ENCODE measurements at places on chromosomes 2 and 18.

- DNase-seq: no peak
Measured at GRCh38 chr18:75346671-75347070, 80.8 kb downstream of the SMIM21 start.

GRCh38 chr2:128615571-128615970 lies 296.9 kb upstream of the HS6ST1 start:
- no peak for DNase-seq

DNA sequence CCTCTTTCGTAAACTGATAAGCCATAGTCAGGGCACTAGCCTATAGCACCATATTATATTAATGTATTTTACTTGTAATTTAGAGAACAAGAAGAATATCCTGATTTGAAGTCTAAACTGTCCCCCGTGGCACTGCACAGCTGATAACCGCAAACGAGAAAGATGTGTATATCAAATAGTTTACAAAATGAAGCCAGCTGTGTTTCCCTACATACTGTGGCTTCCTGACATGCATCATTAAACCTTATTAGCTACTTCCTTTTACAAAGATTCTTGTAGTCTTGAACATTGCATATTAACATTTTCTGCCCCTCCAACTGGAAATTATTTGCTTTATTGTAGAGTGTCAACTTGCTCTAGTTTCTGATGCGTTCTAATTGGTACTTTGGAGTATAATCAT lies 153.5 kb upstream of the NFATC1 start:
- DNase-seq: no peak

DNA sequence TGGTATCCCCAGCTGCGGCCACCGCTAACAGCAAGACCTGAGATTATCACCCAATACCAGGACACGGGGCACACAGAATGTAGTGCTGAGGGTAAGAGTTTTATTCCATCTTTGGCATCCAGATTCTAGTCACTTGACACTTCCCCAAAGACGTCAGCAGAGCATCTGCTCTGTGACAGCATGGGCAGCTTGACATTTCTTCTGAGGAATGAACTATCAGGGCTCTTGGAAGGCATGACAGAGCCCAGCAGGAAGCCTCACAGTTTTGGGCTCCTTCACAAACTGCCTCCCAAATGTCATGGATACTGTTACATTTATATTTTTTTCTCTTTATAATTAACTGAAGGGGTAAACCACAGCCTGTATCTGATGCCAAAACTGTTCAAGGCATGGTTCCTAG lies 1010.7 kb downstream of the TDRD15 start:
- DNase-seq: no peak

DNA sequence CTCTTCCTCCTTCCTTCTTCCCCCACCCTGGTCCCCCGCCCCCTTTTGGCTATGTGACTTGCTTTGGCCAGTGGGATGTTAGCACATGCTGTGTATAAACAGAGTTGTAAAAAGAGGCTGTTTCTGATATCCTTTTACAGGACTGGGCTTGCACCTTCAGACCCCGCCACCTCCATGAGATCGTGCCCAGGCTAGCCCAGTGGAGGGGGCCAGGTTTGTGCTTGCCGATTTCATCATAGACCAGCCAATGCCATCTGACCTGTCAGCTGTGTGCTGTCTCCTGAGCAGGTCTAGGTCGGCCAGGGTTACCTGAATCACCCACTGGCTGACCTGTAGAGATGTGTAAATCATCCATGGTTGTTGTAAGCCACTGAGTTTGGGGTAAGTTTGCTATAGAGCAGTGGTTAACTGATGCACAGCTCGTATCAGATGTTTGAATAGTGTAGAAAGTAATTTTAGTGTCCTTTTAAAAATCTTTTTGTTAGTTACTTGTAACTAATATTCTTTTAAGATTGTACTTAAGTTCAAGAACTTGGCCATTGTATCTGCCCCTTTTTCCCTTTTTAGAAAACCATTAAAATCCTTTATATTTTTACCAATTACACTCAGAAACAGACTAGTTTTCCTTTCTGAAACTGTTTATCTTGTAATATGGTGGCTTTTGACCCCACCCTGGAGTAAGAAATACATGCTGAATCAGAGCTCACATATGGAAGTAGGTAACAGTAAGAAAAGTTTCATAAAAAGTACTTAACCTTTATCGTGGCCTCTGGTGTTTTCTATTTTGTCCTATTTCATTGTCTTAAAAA lies 122.0 kb upstream of the MGAT5 start:
- DNase-seq: no peak

DNA sequence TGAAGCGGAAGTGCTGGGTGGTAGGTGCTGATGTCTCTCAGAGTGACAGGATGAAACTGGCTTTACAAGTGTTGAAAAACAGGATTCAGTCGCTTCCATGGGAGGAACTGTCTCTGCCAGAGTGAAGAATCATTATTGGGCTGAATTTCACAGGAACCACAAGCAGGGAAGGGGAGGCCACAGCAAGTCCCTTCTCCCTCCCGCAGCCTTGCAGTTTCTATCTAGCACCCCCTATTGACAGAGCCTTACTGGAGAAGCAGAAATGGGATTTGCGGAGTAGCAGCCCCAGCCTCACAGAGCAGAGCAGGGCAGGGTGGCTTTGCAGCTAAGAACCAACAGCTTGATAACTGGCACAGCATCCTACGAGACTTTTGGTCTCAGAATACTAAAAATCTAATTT lies 33.3 kb upstream of the RMP24 start:
- DNase-seq: no peak

DNA sequence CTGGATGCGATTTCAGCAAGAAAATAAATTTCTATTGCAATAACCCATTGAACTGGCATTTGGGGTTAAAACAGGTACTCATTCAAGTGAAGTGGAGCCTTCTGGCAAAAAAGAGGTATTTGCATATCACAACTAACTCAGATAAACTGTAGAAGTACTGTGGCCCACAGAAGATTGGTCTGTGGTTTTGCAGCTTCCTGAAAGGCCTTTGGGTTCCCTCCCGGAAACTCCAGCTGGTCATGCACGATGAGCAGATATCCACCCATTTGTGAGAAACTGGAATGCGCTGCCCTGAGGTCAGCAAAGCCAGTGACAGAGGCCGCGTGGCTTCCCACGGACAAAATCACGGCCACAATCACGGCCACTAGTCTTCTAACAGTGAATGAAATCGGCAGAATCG lies 106.3 kb downstream of the EPHA4 start:
- no peak for DNase-seq

GRCh38 chr2:46308629-46309028 lies 11.4 kb downstream of the EPAS1 start:
- DNase-seq: no peak

DNA sequence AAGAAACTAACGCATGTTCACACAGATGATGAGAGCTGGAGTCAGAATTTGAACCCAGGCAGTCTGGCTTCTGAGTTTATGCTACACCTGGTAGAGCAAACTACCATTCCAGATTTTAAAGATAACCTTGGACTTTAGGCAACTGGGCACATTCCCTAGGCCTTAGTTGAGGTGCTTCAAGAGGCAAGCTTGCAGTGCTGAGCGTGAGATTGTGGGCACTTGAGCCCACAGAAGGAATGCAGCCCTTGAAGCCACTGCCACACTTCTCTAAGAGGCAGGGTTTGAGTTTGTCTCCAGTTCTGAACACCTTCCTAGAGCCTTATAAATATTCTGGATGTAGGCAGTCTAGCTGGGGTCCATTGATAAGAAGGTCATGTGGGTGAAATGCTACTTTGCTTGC lies 216.1 kb upstream of the SLC14A2 start:
- no peak for DNase-seq

DNA sequence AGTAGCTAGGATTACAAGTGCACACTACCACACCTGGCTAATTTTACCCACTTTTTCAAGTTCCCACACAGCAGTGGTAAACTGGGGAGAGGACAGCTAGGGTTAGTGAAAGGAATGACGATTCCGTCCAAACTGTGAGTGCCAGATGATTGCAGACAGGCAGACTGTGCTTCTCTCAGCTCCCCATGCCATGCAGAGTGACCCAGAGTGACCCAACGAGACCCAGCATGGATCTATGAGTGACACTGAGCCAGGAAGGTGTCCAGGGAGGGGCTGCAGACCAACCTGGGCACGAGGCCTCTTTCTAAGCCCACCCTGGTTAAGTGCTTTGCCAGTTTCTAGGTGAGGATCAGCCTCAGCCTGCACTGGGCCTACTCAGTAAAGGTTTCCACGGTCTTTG lies 7.7 kb upstream of the KLF11 start:
- DNase-seq: no peak

GRCh38 chr2:127146071-127146725 lies 39.2 kb upstream of the BIN1 start:
- no peak for DNase-seq

- DNase-seq: no peak
Measured at GRCh38 chr2:102895376-102895775, 133.5 kb downstream of the TMEM182 start.

GRCh38 chr2:226115102-226115831 lies 684.4 kb downstream of the IRS1 start:
- no peak for DNase-seq

DNA sequence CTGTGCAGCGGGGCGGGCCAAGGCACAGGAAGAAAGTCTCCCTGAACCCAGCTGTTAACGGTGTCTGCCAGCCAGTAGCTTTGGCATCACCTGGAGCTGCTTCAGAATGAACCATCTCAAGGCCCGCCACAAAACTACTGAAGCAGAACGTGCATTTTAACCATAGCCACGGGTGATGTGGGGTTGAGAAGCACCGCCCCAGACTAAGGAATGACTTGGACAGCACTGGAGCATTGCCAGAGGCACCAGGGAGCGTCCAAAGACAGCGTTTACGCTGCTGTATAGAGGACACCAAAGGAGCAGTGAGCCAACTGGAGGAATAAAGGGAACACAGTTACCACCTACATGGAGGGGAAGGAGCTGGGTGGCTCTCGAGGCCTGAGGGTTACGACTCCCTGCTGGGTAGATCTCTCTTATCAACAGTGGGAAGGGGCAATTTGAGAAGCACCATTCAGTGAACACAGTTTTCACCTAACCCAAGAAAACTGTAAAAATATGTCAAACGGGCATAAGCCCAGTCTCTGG lies 28.4 kb upstream of the LONRF2 start:
- no peak for DNase-seq

DNA sequence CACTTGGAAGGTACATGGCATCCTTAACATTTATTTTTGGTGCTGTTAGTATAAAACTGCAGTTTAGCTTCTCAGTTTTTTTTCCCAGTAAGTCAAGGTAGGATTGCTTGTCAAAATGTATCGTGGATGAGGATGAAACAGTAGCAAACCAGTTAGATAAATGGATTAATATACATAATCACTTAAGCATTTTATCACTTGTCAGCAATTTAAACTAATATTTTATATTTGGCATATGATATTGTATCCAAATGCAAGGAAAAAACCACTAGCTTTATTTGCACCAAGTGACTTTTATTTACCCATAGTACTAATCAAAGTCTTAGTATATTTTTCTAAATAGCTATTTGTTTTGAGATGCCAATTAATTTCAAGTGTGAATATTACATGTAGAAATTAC lies 137.7 kb upstream of the XIRP2 start:
- DNase-seq: no peak

GRCh38 chr2:28365158-28365557 lies 27.5 kb upstream of the FOSL2 start:
- DNase-seq: no peak

DNA sequence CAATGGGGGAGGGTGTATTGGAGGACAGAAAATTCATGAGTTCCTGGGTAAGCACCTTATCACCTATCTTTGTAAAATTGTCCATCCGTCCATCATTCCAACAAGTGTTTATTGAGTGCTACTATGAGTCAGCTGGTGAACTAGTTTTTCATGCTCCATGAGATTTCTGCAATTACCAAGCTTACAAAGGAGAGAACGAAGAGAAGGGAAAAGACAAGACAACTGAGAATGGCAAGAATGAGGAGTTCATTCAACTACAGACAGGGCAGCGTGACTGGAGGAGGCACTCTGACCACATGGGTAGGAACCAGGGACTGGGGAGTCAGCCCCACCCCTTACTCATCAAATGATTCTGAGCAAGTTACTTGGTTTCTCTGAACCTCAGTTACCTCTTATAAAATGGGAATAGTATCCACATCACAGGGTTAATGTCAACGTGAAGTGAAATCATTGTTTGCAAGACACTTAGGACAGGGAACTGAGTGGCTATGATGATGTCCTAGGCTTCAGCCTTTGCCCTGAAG lies 18.6 kb upstream of the TXNDC2 start:
- DNase-seq: no peak

DNA sequence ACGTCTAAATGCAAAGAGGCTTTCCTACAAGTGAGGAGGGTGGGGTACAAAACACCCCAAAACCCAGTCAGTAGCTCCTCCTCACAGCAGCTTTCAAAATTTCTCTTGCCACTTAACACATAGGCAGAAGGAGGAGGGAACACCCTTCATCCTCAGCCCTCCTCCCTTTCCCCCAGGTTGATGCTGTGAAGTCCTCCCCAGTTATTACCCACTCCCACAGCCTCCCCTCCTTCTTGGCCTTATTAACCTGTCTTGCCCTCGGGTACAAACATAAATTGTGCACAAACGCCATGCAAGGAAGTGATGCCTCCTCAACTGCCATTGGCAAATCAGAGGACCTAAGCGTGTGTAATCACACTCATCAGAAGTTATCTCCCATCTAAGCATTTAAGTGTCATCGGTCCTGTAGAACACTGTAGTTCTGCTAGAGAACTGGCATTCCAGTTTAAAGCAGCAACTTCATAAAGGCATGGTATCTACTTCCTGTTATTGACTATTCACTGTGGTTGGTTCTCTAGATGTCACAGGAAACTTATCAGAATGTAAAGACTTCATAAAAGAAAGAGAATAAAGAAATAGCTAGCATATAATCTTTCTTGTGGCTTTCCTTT lies at the start of gene DSC1:
TSS of gene DSC1 (minus strand) at position 32 of the 611 bp plus-strand sequence. CDS start 262 bp downstream, outside the sequence.
- no peak for DNase-seq

GRCh38 chr2:107804608-107805498 lies 21.8 kb upstream of the RGPD4 start:
- DNase-seq: no peak

- DNase-seq: no peak
Measured at GRCh38 chr2:168183308-168183997, 63.9 kb downstream of the STK39 start.

GRCh38 chr2:174247474-174248186 lies 702 bp downstream of the OLA1 start:
- DNase-seq: no peak

DNA sequence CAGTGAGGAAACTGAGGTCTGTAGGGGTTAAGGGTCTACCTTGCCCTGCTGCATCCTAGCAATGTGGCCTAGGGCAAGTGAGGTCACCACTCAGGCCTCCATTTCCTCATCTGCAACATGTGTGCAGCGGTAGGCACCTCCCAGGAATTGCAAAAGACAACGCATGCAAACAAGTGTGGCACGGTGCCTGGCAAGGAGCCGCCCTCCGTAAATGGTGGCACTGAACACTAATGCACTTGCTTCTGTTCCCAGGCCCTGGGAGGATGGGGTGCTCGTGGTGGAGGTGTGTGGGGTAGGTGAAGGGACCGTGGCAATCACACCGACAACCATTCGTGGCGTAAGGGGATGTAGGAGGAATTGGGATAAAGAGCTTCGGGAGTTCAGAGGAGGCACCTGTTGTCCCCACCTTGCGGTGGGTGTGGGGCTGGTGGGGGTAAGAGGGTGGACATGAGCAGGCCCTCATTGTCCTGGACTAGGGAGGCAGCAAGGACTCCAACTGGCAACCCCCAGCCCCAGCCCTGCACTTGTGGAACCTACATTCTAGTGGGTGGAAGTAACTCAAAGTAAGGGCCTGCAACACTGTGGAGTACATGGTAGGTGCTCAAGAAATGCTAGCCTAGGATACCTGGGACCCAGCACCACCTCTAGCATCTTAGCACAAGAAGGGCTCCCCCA lies 26.0 kb downstream of the ATOH8 start:
- no peak for DNase-seq

GRCh38 chr18:11096411-11096810 lies 53.0 kb downstream of the PIEZO2 start:
- no peak for DNase-seq
